Activated T-helper 1 cell treated with anti-CD3 and anti-CD28 coated beads, Interleukin-2, amount 50 U/mL, for 16 hours (primary cell): ENCODE measurements at places on chromosomes 6 and 20.
A peak's percentile ranks its signal among the peaks of the same experiment; 100 is the strongest.

- DNase-seq, result no peak
Measured at GRCh38 chr6:151451417-151451949, 443 bp downstream of the RMND1 start.

- DNase-seq, result no peak
Measured at GRCh38 chr6:42417641-42418112, 34.0 kb downstream of the TRERF1 start.

DNA sequence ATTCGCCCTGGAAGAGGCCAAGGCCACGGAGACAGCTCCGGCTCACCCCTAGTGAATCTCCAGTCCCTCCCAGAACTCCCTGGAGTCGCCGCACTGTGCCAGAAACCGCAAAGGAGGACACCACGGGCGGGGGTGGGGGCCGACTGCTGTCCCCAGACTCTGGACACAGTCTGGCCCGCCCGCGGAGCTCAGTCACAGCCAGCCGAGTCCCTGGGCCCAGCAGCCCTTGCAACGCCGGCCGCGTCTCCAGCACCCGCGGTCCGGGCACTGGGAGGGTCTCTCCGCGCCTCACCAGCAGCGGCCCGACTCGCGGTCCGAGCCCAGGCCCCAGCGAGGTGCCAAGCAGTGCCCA lies 518 bp downstream of the PEX6 start:
- DNase-seq, result no peak

DNA sequence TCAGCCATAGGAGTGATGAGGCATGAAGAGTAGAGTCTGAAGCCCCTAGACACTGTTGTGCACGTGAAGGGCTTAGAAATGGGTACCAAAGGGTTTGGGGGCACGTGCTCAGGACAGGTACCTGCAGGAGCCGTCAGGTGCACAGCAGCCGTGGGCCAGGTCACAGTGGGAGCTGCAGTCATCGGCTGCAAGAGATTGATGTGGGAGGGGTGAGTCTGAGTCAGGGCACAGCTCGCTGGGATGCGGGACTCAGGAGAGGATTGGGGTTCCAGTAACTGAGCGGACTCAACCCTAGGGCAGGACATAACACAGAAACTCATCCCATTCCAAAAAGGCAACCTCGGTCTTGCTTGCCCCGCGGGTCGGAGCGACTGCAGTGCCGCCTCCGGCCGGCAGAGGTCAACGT lies 1.1 kb downstream of the DLK2 start:
- peak; percentile 51 for DNase-seq

GRCh38 chr20:32966881-32967781 lies 37.1 kb downstream of the SUN5 start:
- DNase-seq, result no peak

DNA sequence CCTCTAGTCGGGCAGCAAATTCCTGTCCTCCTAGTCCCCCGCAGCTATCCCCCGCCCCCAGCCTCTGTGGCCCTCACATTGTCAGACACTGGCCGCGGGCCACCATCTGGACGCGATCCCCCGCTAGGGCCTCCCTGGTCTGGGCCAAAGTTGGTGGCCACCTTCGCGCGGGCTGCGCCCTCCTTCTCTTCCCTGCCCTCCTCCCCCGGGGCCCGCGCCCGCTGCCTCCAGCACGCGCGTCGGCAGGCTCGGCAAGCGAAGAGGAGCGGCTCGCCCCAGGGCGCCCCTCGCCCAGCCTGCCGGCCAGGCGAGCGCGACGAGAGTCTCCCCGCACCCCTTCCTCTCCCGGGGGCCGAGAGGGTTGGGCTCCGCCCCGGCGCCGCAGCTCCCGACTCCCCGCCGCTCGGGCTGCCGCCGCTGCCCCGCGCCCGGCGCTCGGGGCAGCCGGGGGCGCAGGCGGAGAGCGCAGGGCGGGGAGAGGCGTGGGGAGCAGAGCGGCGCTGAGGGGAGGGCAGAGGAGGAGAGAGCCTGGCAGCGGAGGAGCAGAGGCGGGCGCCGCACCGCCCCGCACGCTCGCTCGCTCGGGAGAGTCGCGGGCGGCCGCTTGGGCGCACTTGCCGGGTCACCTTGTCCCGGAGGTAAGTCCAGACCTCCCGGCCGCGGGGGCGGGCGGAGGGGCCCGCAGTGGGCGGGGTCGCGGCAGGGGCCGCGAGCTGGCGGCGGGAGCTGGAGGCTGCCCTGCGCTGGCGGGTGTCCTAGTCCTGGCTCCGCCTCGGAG lies at the start of gene SYNDIG1:
SYNDIG1 (plus strand) TSS at position 514 of the 778 bp plus-strand sequence. CDS start 73,469 bp downstream, outside the sequence.
- no peak for DNase-seq

- no peak for DNase-seq
Measured at GRCh38 chr6:130026859-130027258, 8.5 kb downstream of the L3MBTL3 start.

- DNase-seq, result no peak
Measured at GRCh38 chr6:77633993-77634715, 18.7 kb upstream of the MEI4 start.

DNA sequence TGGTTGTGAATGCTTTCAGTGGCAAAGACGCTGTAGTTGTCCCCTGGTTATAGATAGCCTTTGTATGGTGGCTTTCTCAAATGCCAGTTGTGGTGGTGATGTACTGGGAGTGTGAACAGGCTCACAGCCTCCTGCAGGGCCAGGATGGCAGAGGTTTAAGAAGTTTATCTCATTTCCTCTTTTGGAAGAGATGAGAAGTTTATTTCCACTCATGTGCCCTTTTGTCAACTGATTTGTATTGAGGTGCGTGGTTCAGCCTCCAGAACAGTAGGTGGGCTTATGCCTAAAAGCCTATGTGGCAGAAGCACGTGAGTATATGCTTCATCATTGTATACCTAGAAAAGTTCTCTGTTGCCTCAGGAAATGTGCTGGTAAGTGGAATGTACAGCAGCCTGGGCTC lies 13.7 kb upstream of the ZFP57 start:
- DNase-seq, result no peak

DNA sequence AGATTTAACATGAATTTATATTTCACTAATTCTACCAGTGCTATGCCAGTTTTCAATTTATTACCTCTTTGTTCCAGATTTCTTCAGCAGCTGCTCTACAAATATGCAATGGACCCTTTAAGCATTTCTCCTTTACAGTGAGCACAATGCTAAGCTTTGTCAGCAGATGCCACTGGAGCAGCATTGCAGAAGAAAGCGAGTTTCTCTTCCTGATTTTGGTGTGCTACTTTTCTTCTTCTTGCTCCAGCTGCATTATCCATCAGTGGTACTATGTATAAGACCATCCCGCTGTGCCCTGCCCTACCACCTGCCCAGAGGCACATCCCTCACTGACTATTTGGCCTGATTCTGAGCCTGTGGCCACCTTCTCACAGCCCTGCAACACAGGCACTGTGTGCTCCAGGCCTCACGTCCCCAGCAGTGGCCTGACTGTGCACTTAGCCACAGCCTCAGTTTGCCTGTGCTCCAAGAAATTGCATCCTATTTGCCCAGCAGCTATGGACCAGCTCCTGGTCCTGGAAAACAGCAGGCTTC lies 84.1 kb downstream of the TNFAIP3 start:
- DNase-seq, result no peak

GRCh38 chr20:60262967-60263603 lies 304.9 kb downstream of the CDH26 start:
- DNase-seq, result peak; percentile 20

- DNase-seq, result no peak
Measured at GRCh38 chr6:44255871-44256774, 1.2 kb downstream of the SLC35B2 start.

DNA sequence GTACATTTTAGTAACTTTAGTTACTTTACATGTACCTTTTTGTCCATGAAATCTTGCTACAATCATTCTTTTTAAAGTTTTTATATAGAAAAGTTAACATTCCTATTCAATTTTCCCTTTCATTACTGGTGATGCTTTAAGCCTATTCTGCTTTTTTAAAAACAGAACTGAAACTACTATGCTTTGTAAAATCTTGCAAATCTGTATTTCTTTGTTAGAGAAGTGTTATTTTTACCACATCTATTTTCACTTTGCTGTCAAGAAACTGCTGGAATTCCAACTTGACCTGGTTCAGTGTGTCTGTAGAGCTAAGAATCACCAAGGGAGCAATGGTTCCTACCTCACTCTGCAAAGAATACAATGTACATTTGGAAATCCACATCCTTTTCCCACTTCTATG lies 21.8 kb upstream of the SAMD5 start:
- no peak for DNase-seq

GRCh38 chr6:153485072-153485471 lies 354.0 kb upstream of the RGS17 start:
- no peak for DNase-seq

GRCh38 chr6:1383729-1384548 lies 5.4 kb upstream of the FOXF2 start:
- DNase-seq, result no peak

DNA sequence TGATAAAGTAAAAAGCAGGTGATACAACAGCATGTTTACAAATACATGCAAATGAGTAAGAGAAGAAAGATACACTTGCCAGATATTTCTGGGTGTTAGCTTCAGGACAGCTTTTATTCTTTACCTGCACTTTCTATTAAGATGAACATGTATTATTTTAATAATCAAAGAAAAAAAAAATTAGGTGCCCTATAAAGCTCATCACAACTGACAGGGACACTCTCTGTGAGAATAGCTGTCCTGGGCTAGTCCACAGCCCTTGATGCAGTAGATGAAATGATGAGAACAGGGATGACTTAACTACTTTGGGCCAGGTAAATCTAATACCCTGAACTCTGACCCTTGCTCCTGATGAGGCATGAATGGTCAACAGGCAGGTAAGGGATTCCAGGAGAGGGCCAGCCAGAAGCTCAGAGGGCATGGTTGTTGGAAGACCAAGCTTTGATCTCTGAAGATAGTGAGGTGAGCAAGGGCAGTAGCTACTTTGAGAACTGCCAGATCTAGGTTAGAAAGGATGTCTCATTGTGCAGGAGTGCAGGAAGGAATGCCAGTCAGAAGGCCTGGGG lies 15.6 kb downstream of the NSFL1C start:
- DNase-seq, result no peak

DNA sequence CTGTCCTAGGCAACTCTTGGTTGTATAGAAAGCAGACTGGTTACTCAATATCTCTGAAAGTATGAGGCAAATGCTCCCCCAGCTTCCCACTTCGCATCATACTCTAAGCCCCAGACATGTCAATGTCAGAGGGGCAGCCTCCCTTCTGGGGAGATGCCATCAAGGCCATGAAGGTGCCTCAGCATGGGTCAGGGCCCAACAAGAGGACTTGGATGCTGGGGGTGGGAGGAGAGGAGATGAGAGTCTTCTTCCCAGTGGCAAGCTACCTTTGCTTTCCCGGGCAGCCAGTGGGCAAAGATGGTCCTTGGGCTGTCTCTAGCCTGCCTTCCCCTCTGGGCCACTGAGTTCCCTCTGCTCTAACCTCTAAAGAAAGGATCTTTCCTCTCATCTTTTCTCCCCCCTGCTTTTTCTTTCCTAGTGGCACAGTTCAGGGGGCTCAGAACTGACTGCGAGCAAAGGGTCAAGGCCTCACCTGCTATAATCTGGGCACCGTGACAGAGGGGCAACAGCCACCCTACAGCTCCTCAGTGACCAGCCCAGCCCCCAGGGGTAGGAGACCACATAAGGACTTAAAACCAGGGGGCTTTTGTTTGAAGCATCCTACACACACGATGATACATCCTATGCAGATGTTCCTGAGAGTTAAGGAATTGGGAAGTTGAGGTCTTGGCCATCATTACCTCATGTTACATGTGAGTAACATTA lies 26.2 kb downstream of the MOCS1 start:
- no peak for DNase-seq

- no peak for DNase-seq
Measured at GRCh38 chr20:33985280-33985679, 8.4 kb upstream of the RALY start.

GRCh38 chr6:35955970-35956369 lies 35.1 kb upstream of the SRPK1 start:
- no peak for DNase-seq

DNA sequence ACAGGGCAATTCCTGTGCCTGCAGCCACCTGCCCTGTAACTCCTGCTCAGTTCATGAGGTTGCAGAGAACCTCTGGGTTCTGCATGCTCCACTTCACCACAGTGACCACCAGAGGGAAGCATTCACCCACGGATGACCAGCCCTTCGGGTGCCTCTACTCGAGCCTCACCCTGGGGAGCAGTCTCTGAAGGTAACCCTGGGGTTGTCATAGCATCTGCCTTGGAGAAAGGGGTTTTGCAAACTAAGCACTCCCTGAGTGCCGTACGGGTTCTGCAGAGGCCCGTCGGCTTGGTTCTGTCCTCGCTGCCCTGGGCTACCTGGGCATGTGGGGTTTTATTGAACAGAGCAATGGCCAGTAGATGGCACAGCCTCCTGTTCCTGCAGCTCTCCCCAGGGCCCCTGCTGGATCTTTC lies 10.2 kb upstream of the CST5 start:
- DNase-seq, result no peak

GRCh38 chr20:57435498-57436222 lies 44.5 kb downstream of the RBM38 start:
- no peak for DNase-seq

DNA sequence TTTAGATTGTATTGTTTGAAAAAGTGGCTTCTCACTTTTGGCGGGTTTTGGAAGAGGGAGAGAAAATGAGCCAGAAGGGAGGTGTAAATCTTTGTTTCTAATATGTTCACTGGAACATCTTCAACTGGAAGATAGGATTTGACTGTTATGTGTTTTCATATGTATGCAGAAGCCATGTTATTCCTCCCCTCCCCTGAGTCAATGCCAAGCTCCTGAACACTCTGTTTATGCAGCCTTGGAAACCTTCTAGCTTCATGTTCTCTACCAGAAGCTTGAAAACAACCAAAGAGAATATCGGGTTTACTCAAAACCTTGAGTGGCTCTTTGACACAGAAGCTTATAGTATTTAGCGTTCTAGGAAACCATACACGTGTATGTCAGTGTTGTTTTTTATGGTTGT lies 279.1 kb downstream of the PRL start:
- DNase-seq, result no peak

- no peak for DNase-seq
Measured at GRCh38 chr6:85252552-85252951, 197.3 kb upstream of the NT5E start.

- no peak for DNase-seq
Measured at GRCh38 chr6:6405031-6405430, 84.6 kb upstream of the F13A1 start.

- DNase-seq, result no peak
Measured at GRCh38 chr6:156885562-156885961, 108.4 kb downstream of the ARID1B start.

- no peak for DNase-seq
Measured at GRCh38 chr6:41692080-41692675, 43.2 kb downstream of the TFEB start.

- no peak for DNase-seq
Measured at GRCh38 chr6:109255946-109256640, 126.2 kb downstream of the CD164 start.

- DNase-seq, result no peak
Measured at GRCh38 chr6:13295576-13295975, 32.8 kb downstream of the TBC1D7 start.
